ENCODE measurements at places on chromosomes 3 and 15.

DNA sequence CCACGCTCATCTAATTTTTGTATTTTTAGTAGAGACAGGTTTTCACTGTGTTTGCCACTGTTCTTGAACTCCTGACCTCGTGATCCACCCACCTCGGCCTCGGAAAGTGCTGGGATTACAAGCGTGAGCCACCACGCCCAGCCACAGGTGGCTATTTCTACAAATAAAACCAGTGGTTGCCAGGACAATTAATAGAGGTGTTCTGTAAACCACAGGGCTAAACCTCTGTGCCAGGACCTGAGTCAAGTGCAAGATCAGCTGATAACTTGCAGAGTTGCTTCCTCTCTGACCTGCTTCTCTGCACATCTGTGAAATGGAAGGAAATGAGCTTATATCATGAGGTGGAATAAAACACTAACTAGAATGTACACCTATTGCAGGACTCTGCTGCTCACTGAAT lies 72.8 kb downstream of the CD200R1L start:
- no peak for DNase-seq

DNA sequence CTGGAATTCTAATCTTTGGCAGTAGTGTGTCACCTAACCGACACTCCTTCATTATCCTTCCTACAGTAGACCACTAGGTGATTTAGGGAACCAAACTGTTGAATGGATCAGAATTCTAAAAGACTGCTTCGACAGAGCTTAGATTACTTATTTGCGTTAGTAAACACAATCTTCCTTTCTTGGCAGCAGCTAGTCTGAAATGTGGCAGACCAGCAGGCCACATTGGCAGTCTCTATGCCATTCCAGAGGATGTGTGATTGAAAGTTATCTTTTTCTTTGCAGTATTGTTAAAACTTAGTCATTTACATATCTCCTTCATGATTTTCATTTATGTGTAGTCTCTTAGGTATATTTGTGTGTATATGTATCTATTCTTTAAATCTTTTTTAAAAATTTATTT lies 23.6 kb downstream of the MBNL1 start:
- no peak for DNase-seq

DNA sequence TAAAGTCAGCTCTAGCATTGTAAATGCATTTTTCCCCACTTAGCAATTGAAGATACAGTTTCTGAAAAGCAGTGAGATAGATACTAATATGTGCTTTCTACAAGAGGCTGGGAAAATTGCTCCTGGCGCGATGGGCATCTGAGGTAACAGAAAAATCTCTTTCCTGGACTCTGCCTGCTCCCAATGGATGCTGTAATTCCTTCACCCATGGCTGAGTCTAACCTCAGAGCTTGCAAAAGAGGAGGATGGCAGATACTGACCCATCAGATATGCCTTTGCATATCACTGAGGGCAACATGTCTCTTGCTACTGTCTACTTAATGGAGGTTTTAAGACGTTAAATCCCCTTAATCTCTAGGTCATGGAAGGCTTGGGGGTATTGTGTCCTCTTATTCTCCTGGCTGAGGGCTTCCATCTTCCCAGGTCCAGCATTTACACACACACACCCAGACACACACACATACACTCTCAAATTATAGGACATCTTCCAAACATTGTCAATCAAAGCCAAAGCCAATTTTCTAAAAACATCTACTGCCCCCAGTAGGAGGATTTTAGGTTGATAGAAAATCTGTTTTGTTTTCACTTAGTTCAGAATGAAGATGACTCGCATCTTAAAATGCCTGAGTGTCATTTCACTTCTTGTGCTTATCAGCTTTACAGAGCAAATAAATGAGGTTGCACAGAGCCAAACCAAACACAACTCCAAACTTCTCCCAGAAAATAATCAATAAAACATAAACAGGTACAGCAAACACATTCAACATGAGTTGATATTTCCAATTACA lies 2.4 kb downstream of the TRPM1 start:
- DNase-seq = no peak

DNA sequence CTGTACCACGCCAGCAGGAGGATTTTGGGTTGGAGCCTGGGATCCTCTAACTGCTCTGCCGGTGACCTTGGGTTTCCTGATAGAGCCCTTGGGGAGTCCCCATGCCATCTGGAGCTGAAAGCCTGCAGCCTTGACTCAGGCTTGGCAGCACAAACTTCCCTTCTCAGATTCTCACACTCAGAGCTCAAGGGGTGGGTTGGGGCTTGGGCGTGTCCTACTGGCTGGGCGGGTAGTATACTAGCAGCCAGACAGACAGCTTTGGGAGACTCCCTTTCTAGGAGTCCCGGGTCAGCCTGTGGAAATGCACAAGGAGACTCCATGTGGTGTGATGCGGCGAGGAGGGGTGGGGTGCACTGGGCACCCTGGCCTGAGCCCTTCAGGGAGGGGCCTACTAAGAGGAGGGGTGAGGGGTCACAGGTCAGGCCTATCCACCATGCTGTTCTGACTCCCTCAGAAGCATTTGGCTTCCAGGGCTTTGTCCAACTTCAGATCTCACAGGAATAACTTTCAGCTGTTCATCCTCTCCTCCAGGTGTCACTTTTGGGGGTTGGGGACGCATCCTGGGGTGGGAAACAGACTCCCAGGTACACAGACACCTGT lies 21.6 kb upstream of the PLXNA1 start:
- no peak for DNase-seq

DNA sequence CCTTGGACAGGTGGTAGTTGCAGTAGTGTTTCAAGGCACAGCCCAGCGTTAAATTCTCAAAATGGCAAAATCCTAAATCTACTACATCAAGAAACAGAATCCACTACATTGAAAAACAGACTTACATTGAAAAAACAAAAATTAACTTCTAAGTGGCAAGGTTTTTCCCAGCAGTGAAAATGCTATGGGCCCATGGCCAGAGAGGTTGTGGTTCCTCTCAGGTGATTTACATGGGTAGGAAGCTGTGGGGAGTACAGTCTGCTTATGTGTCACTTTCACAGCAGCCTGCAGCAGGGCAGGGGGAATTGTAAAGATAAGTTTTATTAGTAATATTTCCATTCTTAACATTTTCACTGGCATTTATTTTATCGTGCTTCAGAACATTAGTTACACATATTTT lies 24.9 kb downstream of the TTC14 start:
- no peak for DNase-seq

Measured in left renal pelvis (tissue), 4 donors.